GM23248 (cell line): ENCODE measurements at places on chromosomes 5 and 9. TPM values are rescaled to one million over a fixed set of nuclear protein-coding genes. Genes with fewer than 3 reads are reported as not detected.

Gene PTPN3
- 0.86 and 0.90 TPM in 2 replicates for polyA plus RNA-seq

Gene LHFPL2
- 8.0 and 8.4 TPM in 2 replicates for polyA plus RNA-seq

Gene ZNF354C
- 2.2 and 2.5 TPM in 2 replicates for polyA plus RNA-seq

- no peak overlapping the region for H3K4me3 ChIP-seq
- no peak overlapping the region for H3K27ac ChIP-seq
- no peaks in the 10 kb centered on the region for H3K36me3 ChIP-seq
- H3K4me1 ChIP-seq = peaks cover 4% of the 10 kb centered on the region; the same call in 1 of the 2 replicates
- peak; percentile 71 for DNase-seq
- no peaks in the 10 kb centered on the region for H3K27me3 ChIP-seq
These were observed 338.6 kb upstream of the TNC start for GRCh38 chr9:115456515-115456914.

- no peaks in the 10 kb centered on the region for H3K4me1 ChIP-seq
- no peak overlapping the region for H3K27ac ChIP-seq
- DNase-seq = no peak
- H3K36me3 ChIP-seq = no peaks in the 10 kb centered on the region
These were observed 1180.2 kb downstream of the CDH12 start for GRCh38 chr5:21672911-21673310.
